ENCODE measurements at places on chromosomes 2 and 18.

- no peak for DNase-seq
These were observed 166.2 kb downstream of the FTCDNL1 start for GRCh38 chr2:199684832-199685231.

DNA sequence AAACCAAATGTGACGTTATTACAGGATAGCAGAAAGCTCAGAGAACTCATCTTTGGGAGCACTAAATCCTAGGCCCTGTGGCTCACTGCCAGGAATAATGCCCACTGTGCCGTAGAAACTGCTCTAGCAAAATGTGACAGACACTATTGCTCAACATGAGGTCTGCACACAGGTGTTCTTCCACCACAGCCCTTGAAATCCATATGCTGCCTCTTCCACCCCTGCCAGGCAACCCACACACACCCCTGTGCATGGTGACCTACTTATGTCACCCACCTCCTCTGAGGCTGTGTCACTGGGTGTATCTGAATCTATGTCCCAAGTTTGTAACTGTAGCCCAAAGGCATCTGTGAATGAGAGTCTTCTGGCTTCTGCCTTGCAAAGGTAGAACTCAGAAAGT, 66.1 kb upstream of the MBOAT2 start:
- DNase-seq, result no peak

- DNase-seq, result no peak
These were observed 65.3 kb downstream of the KCNF1 start for GRCh38 chr2:10977003-10977402.

- DNase-seq, result no peak
These were observed 127.1 kb downstream of the SRBD1 start for GRCh38 chr2:45483997-45484396.

GRCh38 chr18:34809451-34810072, 99.5 kb downstream of the DTNA start:
- peak; percentile 45 for DNase-seq

GRCh38 chr18:42707080-42707479, 408.4 kb downstream of the RIT2 start:
- no peak for DNase-seq

- peak; percentile 8 for DNase-seq
These were observed 45.5 kb upstream of the SLC8A1 start for GRCh38 chr2:40497251-40497859.

- DNase-seq, result no peak
These were observed 1.5 kb downstream of the TTC21B start for GRCh38 chr2:165952085-165952484.

All from bronchial epithelial cell (primary cell).